PC-3 (cell line): ENCODE measurements at places on chromosomes 3 and 15.
A peak's percentile ranks its signal among the peaks of the same experiment; 100 is the strongest.

GRCh38 chr3:30448450-30449289 is 157.7 kb upstream of the TGFBR2 start:
- DNase-seq: no peak

GRCh38 chr3:150917951-150918350 is 12.7 kb upstream of the MINDY4B start:
- no peak for DNase-seq

GRCh38 chr3:23580096-23580713 is 225.6 kb upstream of the UBE2E1 start:
- DNase-seq: peak; percentile 97

DNA sequence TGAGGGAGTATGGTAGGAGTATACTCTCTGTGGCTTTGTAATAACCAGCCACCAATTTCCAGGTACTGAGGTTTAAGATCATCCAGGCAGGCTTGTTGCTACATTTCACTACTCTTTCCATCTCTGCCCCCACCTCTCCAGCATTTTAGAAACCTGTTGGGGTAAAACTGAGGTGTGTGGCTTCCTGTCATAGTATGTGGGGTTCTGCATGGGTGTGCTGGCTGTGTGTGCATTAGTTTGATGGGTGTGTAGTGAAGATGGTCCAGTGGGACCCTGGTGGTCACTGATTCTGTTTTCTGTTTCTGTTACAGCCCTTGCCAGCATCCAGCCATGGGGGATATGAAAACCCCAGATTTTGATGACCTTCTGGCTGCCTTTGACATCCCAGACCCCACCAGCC is 34.0 kb downstream of the ZNF592 start:
- DNase-seq: no peak
